NCI-H2029 (cell line): ENCODE measurements at places on chromosomes 16 and 17.

- DNase-seq: no peak
These were observed 93.9 kb downstream of the C17orf67 start for GRCh38 chr17:56739776-56740175.

GRCh38 chr16:31414706-31415105 is 13.5 kb downstream of the COX6A2 start:
- no peak for DNase-seq

DNA sequence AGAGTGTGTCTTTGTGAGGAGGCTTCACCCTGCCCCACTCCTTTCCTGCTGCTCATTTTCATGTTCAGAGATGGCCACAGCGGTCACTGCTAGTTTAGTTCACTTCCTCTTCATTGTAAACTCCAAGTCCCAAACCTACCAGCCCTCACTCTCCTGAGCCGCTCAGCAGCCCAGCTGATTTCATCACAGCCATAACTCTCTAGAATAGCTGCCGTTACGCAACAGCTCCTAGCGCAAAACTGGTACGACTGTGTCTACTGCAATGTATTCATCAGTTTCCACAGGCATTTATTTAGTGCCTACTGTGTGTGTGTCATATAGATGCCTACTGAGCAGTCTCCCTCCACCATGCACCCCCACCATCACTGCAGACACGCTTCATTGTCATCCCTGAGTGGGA is 233.5 kb upstream of the RPL38 start:
- DNase-seq: no peak

DNA sequence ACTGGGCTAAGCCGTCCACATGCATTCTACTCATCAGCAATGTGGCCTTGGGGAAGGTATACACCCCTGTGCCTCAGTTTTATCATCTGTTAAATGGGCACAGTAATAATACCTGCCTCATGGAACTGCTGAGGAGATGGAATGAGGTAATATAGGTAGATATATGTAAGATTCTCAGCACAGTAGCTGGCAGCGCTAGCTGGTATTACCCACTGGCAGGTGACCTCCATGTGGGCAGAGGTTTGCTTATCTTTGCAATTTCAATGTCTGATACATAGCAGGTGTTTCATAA is 1.2 kb upstream of the SGCA start:
- DNase-seq: no peak

DNA sequence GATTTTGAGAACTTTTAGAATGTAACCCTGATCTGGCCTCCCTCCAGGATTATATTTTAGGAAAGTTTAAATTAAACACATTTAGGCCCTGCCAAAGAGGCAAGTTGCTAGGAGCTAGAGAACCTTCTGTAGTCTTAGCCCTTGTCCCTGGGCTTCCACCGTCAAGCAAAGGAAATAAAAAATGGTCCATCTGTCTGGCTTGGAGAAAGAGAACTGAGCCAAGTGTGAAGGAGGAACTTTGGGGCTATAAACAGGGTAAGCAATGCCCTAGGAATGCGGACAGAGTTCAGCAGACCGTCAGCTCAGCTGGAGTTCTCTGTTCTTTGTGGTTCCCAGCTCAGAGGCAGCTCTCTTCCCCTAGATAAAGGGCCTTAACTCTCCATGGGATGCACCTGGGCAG is 29.6 kb downstream of the RCVRN start:
- DNase-seq: no peak

GRCh38 chr16:24098896-24099295 is 157.2 kb upstream of the CACNG3 start:
- DNase-seq: no peak

GRCh38 chr17:77184474-77184873 is 43.7 kb downstream of the SEC14L1 start:
- DNase-seq: no peak

DNA sequence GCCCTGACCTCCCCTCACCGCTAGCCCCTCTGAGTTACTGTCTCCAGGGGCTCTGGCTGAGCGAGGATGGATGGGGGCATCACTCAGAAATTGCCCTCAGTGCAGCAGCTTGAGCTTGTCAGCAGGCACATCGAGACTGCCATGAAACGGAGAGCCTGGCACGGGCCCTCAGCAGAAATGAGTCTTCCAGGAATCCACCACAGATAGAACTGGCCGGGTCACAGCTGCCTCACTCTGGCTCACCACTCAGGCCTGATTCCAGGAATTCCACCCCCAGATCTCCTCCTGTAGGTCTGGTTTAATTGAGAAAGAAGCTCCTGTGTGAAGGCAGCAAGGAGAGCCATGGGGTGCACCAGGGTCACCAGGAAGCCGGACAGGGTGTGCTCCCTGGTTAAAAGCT is 85.5 kb downstream of the GSG1L start:
- no peak for DNase-seq

DNA sequence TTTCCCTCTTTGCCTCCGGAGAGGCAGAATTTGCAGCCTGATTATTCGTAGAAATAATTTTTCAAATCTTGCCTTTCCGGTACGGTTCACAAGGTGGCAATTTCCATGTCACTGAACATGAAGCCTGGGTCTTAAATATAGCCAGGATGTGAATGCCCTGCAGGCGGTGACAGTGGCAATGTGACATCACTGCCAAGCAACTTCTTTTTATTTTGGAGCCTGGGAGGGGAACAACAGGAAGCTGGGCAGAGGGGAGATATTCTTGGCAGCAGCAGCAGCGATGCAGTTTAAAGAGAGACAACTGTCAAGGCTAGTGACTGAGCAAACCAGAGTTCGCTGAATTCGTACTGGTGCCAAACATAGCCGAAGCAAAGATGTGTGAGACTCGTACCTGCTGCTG is 171.1 kb downstream of the SNX29 start:
- DNase-seq: no peak

DNA sequence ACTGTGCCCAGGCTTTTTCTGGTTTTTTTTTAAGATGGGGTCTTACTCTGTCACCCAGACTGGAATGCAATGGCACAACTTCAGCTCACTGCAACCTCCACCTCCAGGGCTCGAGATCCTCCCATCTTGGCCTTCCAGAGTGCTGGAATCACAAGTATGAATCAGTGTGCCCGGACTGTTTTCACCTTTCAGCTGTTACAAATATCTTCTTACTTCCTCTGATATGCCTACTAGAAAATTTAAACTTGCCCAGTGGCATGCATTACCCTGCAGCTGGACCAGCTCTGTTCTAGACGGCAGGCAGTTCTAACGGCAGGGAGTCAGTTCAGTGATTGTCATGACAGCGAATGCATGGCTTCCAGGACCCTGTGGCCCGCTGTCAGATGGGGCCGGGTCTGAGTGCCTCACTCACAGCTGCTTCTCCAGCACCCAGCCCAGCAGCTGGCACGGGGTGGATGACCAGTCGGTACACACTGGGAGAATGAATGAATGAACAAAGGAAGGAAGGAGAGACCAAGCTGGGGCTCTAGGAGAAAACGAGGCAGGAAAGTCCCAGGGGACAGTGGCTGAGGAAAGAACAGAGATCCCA is 28.0 kb upstream of the LITAF start:
- no peak for DNase-seq

DNA sequence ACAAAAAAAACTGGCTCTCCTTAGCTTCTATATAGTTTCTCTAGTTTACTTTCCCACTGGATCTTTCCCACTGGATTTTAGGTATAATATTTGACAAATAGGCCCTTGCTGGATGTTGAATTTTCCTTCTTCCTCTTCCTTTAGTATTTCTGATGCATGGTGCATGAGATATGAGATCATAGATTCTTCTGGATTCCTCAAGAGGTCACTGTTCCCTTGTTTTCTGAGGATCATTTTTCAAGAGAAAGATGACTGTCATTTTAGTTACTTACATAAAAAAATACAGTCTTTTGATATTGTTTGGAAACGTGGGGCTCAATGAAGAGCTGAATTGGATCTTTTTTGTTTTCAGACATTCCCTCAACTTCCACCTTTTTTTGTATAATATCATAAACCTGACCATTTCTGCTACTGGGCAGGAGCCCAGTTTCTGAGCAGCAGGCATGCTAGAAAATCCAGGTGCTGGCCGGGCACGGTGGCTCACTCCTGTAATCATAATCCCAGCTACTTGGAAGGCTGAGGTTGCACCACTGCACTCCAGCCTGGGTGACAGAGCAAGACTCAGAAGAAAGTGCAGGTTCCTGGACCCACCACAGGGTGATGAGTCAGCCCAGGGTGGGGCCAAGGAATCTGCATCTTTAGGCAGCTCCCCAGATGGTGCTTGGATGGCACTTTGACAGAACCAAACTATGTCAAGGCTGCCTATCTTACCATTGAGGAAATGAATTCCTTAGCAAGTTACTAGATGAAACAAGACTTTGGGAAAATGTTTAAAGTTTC is 70.3 kb downstream of the SDR42E1 start:
- DNase-seq: peak; percentile 8
